Activated T-cell treated with anti-CD3 and anti-CD28 coated beads, Interleukin-2, amount 50 U/mL, for 4 hours (primary cell): ENCODE measurements at places on chromosomes 3 and 15. TPM values are rescaled to one million over a fixed set of nuclear protein-coding genes. Genes with fewer than 3 reads are reported as not detected.

STRC gene
- total RNA-seq = 0.33 TPM

SLC15A2 gene
- 0.66 TPM for total RNA-seq

PLIN1 gene
- total RNA-seq = 0.13 TPM

GP5 gene
- 0.18 TPM for total RNA-seq
